ENCODE measurements at places on chromosomes 12 and 14.

DNA sequence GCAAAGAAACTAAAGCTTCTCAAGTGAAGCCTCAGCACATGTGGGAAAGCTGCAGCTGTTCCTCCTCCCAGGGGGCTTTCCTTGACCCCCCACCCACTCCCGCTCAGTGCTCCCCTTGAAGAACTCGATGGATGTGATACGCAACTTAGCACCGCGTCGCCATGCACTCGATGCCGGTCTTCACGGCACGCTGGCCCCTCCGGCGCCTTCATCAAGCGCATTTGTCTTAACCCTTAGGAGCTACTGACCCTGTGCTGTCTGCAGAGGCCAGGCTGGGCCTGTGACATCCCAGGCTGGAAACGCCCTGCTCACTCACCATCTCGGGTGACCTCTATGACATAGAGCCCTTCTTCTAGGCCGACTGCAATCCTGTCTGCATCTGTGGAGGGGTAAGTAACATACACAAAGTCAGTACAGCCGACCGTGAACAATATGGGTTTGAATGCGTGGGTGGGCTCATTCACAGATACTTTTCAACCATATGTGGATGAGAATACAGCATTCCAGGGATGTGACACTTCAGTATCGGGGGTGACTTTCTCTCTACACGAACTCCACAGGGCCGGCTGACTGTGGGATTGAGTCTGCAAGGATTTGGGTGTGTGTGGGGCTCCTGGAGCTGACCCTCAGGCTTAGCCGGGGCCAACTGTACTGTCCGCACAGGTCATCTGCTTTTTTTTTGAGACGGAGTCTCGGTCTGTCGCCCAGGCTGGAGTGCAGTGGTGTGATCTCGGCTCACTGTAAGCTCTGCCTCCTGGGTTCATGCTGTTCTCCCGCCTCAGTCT is 23.1 kb downstream of the AMN start:
- no peak for DNase-seq

DNA sequence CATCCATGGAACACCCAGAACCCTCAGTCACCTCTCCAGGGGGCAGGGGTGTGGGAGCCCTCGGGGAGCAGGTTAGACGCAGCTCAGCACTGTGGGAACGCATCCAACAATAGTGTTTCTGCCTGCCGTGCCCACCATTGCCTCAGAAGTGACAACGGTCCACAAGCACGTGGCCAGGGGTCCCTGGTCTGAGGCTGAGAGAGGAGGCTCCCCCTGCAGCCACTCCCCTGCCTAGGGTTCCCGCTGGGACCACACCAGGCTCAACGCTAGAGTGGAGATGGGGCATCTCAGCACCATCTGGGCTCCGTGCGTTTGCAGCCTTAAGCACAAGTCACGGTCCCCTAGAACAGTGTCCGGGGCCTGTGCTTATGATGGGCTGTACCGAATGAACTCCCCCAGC is 62.7 kb downstream of the TESC start:
- no peak for DNase-seq

DNA sequence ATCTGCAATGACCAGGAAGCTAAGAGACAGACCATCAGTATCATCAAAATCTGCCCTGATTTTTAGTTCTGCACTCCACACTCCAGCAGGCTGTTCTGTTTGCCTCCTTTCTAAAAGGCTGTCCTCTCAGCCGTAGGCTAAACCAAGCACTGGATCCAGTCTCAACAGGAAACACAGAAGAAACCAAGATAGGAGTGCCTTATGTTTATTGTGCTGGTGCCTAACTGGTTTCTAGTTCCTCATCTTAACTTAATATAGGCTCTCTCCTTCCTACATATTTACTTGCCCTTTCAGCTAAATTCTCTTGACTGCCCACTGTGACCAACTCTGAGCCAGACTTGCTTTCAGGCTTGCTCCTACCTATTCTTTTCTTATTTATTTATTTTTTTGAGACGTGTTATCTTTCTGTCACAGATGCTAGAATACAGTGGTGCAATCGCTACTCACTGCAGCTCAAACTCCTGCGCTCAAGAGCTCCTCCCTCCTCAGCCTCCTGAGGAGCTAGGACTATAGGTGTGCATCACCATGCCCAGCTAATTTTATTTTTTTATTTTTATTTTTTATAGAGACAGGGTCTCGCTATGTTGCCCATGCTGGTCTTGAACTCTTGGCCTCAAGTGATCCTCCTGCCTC is 30.8 kb downstream of the GALNT4 start:
- no peak for DNase-seq

DNA sequence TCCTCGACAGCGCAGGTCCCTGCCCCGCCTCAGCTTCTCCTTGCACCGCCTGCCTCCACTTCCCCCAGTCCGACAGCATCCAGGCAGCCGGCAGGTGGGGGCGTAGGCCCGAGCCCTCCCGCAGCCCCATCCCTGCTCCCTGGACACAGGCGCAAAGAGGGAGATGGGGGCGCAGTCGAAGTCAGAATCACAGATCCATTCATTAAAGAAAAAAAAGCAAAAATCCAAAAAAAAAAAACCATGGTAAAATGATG is 41.2 kb downstream of the RFLNA start:
- no peak for DNase-seq

DNA sequence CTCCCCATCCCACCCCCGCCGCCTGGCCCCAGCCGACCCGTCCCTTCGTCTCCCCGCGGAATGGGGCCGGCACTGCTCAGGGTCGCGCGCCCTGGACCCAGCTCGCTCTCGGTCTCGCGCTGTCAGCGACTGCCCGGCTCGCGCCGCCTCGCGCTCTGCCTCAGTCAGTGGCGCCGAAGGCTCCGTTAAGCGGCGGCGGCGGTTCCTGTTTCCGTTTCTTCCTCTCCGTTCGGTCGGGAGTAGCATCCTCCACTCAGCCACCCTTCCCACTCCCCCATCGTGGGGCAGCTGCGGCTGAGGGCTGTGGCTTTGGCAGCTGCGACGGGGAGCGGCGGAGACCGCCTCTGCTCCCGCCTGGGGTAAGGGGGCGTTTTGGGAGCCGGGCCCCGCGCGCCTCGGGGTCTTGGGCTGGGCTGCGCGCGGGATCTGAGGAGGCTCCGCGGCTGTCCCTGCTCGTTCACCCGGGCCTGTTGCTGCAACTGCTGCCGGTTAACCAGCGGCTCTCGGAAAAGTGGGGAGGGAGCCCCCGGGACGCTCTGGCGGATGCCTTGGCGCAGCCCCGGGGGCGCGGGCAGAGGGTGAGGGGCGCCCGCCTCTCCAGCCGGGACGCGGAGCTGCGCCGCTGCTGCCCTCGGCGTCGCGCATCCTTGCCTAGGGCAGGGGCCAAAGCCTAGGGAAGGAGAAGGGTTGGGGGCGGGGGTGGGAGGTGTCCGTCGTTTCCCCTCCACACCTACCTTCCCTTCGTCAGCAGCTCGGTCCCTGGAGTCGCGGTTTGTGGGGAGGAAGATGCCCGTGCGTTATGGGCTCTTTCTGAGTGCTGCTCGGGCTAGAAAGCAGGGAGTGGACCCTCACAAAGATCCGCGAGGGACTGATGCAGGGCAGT is 567 bp downstream of the FUT8 start:
- no peak for DNase-seq

DNA sequence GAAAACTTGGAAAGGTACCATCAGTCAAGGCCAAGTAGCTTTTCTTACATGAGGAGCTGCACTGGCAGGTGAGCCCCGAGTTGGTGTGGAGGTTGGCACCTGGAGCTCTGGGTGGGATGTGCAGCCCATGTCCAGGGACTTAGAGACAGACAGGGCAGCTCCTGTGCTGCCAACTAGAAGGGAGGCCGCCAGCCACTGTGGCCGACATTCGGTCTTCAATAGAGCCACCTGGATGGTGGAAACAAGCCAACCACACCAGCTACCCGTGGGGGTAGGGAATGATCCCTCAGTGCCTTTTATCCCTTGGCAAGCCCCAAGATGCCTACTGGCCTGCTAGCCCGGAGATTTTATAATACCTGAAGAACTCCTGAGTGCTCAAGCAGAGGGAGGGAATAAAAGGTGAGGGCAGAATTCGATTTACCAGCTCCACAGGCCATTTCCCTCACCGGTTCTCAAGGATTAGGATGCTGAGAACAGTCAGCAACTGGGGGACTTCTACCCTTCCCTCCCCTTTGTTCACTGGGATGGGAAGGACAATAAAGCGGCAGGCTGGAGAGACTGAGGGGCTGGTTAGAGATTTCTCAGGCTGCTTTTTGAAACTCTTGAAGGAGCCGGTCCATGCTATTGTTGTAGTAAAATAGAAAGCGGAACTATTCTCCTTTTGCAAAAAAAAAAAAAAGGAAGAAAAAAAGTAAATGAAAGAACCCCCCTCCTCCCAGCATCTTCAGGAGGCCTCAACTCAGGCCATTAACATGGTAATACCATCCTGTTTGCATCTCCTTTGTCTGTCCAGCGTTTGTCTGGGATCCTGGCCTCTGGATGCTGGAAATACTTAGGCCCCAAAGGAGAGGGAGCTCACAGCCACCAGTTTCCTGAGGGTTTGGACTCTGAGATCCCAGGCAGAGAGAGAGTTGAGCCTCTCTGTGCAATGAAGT is 321.6 kb downstream of the ZFP36L1 start:
- DNase-seq, result no peak

DNA sequence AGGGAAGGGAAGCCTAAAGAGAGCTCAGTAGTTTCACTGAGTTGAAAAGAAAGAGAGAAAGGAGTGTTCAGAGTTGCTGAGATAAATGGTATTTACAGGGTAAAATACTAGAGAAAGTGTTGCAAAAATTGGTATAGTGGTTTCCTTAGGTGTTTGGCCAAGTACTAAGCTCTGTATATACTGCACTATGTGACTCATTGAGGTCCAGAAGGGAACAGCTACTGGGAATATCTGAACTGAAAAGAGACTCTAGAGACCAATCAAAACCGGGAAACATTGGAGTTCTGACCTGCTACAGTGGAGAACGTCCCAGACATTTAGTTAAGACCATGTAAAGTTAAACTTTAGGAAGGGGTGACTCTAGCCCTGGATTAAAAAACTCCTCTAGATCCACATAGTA is 42.7 kb upstream of the ALX1 start:
- no peak for DNase-seq

- no peak for DNase-seq
These were observed 722.1 kb downstream of the TMTC2 start for GRCh38 chr12:83408851-83409250.

DNA sequence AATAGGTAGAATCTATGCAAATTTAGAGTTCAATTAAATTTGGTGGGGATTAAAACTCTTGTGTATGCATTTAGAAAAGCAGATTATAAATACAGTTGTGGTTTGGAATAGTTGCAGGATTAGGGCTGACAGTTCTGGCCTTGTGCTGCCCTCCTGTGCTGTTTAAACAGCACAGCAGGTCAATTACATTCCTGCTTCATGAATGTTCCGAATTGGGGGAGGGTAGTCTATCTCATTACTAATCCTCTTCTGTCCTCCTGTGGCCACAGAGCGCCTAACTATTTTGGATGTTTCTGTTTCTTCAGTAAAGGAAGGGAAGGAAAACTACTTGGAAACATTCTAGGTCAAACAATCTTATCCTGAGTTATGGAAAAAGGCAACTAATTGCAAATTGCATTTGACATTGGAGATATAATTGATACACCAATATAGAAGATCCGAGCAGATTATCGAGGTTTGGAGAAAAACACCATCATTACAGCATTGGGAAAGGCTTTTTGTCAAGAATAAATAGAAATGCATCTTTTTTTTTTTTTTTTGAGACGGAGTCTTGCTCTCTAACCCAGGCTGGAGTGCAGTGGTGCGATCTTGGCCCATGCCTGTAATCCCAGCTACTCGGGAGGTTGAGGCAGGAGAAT is 8.7 kb upstream of the GPR19 start:
- peak; percentile 29 for DNase-seq

GRCh38 chr12:130955238-130955816 is 1.6 kb downstream of the ADGRD1 start:
- DNase-seq, result no peak

GRCh38 chr14:49673586-49673985 is 14.4 kb downstream of the POLE2 start:
- DNase-seq, result no peak

GRCh38 chr12:108115123-108116121 is 13.7 kb upstream of the WSCD2 start:
- DNase-seq, result no peak

All from GF-D8 (cell line).